T-helper 22 cell (primary cell): ENCODE measurements at places on chromosomes 4 and X.

DNA sequence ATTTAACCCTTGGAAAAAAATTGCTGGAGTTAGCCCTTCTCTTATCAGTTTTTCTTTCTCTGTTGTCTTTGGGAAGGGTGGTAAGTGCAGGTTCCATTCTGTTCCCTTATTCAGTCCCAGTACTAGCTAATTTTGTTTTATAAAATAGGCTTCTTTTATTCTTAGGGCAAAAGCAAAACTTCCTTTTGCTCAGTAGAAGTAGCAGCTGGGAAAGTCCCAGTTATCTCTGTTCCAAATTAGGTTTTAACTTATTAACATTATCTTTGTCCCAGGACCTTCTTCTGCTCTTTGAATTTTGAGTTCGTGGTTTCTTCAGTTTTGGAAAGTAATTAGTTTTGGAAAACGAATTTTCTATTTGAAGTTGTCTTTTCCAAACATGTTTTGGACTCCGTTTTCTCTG is 61.1 kb downstream of the BANK1 start:
- DNase-seq = no peak

- DNase-seq = no peak
Observed at GRCh38 chr4:54553001-54553400, 104.8 kb upstream of the KIT start.

- DNase-seq = no peak
Observed at GRCh38 chr4:45554423-45554822, 569.4 kb downstream of the GABRG1 start.

- no peak for DNase-seq
Observed at GRCh38 chr4:22730021-22730420, 37.3 kb downstream of the GBA3 start.

GRCh38 chrX:53320543-53321229 is 39.3 kb upstream of the IQSEC2 start:
- DNase-seq = no peak

- no peak for DNase-seq
Observed at GRCh38 chrX:133985967-133986683, 731 bp upstream of the GPC3 start.

DNA sequence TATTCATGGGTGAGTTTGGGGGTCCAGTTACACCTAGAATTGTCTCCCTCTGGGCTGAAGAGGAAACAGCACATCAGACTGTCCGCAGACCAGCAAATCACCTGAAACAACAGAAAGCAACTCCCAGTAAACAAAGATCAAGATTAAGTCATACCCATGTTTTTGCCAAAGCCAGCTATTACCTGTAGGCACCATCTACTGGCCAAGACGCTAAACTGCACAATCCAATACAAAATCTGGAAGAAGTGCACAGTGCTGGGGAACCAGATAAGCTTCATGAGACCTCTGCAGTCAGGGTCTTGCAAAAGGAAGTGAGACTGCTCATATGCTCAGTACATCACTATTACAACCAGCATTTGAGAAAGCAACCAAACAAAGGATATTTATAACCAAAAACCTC is 157.5 kb upstream of the ITM2A start:
- DNase-seq = no peak

GRCh38 chrX:33831211-33831610 is 300.9 kb downstream of the FAM47A start:
- DNase-seq = no peak

DNA sequence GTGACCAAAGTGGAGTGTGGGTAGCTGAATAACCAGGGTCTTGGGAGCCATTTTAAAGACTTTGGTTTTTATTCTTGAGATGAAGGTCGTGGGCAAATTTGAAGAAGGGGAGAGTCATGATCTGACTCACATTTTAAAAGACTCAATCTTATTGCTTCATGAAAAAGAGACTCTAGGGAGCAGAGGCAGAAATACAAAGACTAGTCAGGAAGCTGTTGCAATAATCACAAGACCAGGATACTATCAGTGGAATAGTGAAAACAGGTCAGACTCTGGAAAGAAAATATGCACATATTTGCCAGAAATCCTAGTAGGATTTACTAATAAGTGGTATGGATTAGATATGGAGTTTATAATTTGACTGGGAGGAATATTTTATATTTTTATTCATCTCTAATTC is 448.4 kb downstream of the RAPGEF2 start:
- no peak for DNase-seq

GRCh38 chrX:83169683-83170082 is 338.4 kb upstream of the POU3F4 start:
- no peak for DNase-seq

DNA sequence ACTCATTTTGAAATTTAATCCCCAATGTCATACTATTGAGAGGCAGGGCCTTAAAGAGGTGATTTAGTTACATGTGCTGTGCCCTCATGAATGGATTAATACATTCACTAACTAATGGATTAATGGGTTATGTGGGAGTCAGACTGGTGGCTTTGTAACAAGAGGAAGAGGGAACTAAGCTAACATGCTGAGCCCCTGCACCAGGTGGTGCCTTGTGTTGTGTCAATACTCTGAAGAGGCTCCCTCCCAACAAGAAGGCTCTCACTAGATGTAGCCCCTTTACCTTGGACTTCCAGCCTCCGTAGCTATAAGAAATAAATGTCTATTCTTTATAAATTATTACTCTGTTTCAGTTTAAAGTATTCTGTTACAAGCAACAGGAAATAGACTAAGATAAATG is 411.9 kb upstream of the EMCN start:
- no peak for DNase-seq

- DNase-seq = no peak
Observed at GRCh38 chr4:39528061-39528465, 824 bp upstream of the UGDH start.

DNA sequence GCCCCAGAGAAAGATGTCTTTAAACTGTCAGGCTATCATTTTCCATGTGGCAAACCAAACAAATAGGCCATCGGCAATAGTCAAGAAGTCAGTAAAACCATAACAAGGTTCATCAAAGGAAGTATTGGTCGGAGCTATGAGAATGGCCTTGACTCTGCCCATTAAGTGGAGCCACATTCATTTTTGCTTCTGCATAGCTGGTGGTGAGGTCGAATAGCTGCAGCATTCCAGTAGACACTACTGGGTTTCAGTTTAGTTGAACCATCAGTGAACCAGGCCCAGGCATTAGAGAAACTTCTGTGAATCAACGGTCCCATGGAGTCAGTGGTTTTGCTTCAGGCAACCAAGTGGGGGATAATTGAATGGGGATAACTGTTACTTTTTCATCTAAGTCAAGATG is 92.0 kb upstream of the MED14 start:
- DNase-seq = no peak

DNA sequence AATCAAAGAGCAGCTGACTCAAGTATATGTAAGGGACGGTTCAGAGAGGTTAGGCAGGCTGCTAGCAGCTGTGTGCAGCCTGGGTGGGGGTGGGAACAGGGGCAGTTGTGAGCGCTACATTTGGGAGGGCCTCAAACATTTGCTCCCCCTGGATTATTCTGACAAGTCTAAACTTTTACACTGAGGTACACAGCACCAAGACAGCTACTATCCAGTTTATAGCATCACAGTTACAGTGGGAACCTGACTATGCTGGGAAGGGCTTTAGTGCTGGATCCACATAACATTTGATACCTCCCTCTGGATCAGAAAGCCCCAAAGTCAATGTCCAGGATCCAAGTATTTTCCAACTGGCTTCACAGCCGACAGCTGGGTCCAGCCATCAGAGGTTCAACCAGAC is 55.8 kb upstream of the GIMD1 start:
- no peak for DNase-seq

GRCh38 chrX:49137492-49137891 is 14.0 kb upstream of the GPKOW start:
- no peak for DNase-seq

- no peak for DNase-seq
Observed at GRCh38 chr4:119676101-119676500, 47.5 kb upstream of the PDE5A start.

- DNase-seq = no peak
Observed at GRCh38 chr4:71198958-71199357, 139.9 kb upstream of the SLC4A4 start.

DNA sequence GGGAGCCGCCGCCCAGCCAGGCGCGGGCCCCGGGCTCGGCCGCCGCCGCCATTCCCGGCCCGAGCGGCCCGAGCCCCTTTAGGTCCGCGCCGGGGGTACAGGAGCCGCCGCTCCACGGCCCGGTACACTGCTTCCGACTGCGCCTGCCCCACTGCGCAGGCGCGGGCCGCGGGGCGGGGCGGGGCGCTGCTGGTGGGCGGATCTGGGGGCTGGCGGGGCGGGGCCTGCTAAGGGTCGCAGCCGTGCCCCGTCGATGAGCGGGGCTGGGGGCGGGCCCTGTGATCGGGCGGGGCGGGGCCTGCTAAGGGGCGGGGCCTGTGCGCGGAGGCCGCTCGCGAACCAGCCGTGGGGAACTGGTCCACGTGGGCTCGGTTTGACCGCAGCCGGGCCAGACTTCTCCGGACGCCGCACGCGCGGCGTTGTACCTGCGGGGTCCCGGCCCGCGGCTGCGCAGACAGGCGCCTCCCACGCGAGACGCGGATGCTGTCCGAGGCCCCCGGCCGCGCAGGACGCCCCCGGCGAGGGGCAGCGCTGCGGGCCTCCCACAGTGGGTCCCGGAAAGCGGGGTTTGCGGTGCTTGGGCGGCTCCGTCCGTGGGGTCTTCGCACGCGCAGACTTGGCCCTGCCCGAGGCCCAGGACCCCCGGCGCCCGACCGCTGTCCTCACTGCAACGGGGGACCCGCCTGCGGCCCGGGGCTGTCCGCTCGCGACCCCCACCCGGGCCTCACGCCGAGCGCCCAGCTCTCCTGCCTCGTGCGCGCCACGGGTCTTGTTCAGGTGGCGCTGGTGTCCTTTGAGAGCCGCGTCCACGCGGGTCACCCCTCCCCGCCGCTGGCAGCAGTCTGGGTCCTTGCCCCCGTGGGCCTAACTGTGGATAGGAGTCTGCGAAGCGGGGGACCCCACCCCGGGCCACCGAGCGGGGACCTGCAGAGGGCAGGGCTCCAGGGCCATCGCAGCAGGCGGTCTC is at the start of gene DGKQ:
DGKQ (minus strand) TSS at position 139 of the 967 bp plus-strand sequence; CDS start at position 52, 87 bp downstream.
- peak; percentile 79 for DNase-seq

GRCh38 chr4:124535003-124535402 is 177.5 kb downstream of the ANKRD50 start:
- no peak for DNase-seq

DNA sequence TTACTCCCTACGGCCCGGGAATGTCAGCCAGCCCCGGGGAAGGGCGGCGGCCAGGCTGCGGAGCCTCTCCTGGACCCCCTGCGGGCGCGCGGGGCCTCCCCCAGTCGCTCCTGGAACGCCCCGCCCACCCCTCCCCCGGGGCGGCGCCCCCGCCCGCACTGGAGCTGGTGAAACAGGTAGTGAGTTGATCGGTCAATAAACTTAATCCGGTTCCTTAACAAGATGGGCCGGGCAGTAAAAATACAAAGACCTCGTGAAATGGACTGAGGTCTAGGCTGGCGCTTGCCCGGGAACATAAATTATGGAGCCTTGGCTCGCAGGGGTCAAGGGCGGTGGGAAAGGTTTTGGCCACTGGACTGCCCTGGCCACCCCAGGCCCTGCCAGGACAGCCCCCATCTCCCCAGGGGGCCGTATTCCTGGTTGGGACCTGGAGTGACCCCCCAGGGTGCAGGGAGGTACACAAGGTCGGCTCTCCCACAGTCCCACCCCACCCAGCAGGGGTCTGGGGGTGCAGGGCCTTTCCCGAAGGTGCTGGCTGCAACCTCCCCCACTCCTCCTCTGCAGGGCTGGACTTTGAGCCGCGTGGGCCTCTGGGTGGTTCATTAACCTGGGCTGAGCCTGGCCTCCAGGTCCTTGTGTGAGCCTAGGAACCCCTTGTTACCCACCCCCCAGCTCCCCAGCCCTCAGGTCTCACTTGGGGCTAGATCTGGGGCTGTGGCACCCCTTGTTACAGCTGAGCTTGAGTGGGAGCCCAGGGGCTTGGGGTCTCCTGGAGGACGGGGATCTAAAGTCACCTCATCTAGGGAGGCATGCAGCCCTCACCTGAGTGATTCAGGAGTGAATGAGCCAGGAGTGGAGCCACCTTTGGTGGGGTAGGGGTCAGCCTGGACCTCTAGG is 2.5 kb downstream of the FGFR3 start:
- no peak for DNase-seq

DNA sequence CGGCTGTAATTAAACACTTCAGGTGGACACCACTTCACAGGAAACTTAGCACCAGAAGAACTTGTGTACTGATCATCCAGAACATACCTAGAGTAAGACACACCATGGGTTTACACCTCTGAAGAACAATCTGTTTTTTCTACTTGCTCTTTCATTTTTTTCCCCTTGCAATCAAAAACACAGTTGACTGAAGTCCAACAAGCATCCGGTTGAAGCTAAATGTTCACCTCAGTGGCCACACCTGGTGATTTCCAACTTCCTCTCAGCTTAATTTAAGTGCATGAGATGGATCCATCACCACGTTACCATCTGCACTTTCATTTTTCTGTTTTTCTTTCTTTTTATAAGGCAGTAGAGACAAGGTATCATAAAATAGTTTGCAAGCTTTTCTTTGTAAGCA is 4.9 kb upstream of the TXK start:
- DNase-seq = no peak

- DNase-seq = no peak
Observed at GRCh38 chr4:182143086-182143821, 99.9 kb upstream of the TENM3 start.

DNA sequence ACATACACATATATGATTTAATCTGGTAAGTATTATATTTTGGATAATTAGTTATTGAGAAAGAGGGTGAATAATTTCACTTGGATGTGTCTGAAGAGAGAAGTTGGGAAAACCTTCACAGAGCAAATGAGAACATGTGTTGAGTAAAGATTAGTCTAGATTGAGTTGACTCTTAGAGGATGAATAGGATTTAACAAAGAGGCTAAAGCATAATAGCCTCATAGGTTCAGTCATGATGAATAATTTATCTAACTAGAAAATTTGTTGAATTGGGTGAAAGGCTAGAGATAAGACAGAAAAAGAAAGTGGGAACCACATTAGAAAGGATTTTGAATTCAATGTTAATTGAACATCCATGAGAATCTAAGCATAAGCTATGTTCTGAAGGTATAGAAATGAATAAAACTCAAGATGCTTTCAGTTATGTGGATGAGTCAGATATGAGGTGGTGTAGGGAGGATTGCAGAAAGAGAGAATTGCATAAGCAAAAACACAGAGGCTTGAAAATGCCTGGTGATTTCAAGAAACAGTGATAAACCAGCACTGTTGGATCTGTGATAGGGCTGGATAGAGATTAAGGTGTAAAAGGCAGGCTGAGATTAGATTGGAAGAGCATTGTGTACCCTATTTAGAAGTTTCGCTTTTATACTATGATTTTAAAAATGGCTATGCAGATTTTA is 207.6 kb upstream of the NR3C2 start:
- DNase-seq = no peak

DNA sequence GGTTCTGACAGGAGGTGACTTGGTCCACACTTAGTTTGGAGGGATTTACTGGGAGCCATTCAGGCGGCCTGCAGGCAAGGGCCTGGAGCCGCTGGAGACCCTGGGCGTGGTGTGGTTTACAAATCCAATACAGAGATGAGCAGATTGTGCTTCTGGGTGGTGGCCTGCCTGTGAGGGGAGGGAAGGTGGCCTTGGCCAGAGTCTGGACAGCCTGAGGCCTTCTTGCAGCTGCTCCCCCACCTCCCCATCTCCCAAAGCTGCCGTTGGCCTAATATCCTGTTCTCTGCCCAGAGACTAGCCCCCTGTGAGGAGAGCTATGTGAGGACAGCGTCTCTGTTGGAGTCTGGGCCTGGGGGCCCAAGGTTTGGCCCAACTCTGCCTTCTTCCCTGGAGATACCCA is 163.9 kb upstream of the MAMLD1 start:
- DNase-seq = no peak
